ENCODE measurements at places on chromosomes 6 and 20.

- DNase-seq: no peak
These were observed 4.3 kb downstream of the TGM6 start for GRCh38 chr20:2385026-2385425.

DNA sequence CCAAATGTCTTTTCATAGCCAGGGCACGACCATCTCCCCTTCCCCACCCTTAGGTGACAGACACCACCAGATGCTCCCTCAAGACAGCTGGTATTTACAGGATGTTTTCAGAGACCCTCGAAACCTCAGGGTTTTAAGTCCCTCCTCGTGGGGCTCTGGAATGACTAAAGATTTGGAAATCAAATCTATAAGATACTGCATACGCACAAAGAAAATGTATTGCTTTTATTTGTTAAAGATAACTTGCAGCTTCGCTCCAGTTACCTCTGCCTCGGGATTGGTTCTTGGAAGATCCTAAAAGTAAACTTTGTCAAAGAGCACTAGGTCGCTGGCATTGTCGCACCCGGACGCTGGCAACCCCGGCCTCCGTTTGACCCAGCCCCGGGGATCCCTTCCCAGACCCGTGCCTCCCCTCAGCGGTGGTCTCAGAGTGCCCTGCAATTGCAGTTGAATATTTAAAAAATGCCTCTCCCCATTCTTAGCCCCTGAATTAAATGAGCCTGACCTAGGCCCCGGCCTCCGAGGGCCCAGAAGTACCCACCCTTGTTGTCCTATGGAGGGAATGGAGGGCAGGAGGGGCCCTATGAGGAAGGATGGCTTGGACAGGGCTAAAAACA lies 7.1 kb downstream of the PAX1 start:
- DNase-seq: no peak

DNA sequence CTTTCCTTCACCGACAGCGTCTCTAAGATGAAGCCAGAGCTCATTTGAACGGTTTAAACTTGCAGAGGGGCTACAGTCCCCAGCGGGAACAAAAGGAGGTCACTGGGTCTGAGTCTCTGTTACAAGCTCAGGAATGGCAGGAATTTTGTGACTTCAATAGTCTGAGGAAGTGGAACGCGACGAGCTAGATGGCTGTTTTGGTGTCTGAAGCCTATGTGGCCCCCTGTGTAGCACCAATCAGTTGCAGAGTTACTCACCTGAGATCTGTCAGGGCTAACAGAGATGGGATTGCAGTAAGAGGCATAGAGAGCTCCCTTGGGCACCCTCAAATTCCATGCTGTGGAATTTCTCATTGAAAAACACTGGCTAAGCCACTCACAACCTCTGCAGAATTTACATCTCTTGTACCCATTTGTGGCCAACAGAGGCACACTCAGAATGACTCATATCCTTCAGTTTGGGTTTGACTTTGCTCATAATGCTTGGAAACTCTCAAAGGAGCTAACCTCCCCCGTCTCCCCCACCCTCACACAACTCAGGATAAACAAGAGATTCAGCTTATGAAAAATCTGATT lies 7.1 kb upstream of the TCP11 start:
- no peak for DNase-seq

GRCh38 chr6:71473926-71474325 lies 185.3 kb downstream of the OGFRL1 start:
- peak; percentile 92 for DNase-seq

DNA sequence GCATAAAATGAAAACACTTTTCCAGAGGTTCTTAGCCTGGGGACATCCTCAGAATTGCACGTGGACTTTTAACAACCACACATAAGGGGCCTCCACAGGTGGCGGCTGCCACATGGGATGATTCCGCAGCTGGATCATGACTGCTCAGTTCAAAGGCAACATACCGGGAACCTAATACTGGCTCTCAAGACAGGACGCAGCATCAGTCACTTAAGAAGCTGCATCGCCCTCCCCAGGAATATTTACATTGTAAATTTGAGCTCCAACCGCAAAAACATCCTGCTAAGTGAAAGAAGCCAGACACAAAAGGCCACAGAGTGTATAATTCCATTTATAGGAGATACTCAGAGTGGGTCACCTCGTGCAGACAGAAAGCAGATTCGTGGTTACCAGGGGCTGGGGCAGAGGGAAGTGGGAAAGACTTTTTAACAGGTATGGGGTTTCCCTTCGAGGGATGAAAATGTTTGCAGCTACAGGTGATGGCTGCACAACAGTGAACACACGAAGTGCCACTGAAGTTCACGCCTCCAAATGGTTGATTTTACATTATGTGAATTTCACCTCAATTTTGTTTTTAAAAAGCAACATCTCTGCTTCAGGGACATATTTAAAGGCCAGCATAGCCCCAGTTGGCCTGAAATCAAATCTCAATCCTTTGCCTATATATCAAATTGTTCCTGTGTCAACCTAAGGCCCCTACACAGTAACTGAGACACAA lies 141.5 kb downstream of the BMP7 start:
- no peak for DNase-seq

Measured in fibroblast of gingiva (primary cell).